ENCODE measurements at places on chromosomes 5 and 9.

GRCh38 chr5:153998010-153998409 lies 40.7 kb downstream of the FAM114A2 start:
- H3K27me3 ChIP-seq: no peaks in the 10 kb centered on the region
- H3K4me3 ChIP-seq: no peak overlapping the region
- peaks cover 71% of the 10 kb centered on the region for H3K36me3 ChIP-seq
- H3K4me1 ChIP-seq: no peaks in the 10 kb centered on the region

DNA sequence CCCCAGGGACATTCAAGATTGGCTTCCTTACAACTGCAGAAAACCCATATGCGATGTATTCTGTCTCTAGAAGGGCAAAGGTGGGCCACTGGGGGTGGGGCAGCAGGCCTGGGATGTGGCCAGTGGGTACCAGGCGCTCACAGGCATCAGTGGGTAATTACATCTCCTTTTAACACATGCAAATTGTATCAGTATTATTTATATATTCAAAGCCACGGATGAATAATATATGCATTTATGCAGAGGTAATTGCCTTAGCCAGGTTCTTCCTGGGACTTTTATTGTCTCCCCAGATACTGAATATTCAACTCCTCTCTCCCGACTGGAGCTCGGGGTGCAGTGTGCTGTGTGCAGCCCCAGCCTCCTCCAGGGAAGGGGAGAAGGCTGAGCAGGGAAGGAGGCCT lies 109.4 kb upstream of the MVB12B start:
- no peaks in the 10 kb centered on the region for H3K4me1 ChIP-seq
- ATAC-seq: no peak
- H3K4me3 ChIP-seq: no peak overlapping the region
- H3K27me3 ChIP-seq: peaks cover 60% of the 10 kb centered on the region
- no peak overlapping the region for H3K27ac ChIP-seq
- no peaks in the 10 kb centered on the region for H3K36me3 ChIP-seq

GRCh38 chr9:19087106-19088000 lies 15.4 kb downstream of the HAUS6 start:
- no peaks in the 10 kb centered on the region for H3K4me1 ChIP-seq
- H3K27me3 ChIP-seq: no peaks in the 10 kb centered on the region
- ATAC-seq: no peak
- H3K36me3 ChIP-seq: peaks cover 28% of the 10 kb centered on the region
- H3K4me3 ChIP-seq: no peak overlapping the region

- peaks cover 82% of the 10 kb centered on the region for H3K27me3 ChIP-seq
- peaks cover 11% of the 10 kb centered on the region for H3K4me1 ChIP-seq
- peaks cover 6% of the 10 kb centered on the region for H3K36me3 ChIP-seq
- ATAC-seq: no peak
- H3K4me3 ChIP-seq: no peak overlapping the region
These were observed 3.2 kb upstream of the TNC start for GRCh38 chr9:115121181-115121580.

DNA sequence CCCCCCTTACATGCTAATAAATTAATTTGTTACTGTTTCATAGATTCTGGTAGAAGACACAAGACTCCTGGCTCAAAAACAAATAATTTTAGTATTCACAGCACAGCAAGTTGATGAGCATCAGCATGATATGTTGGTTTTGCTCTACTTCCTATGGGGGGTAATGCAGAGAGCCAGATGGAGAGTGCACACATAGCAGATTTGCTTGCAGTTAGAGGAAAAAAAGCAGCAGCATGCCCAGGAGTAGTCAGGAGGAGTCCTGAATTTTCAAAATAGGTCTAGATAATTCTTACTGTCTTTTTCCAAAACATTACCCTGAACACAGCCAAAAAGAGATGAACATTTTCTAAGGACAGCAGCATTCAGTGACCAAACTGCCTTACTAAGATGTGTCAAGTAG lies 261.3 kb downstream of the COX7C start:
- no peaks in the 10 kb centered on the region for H3K4me1 ChIP-seq
- no peak overlapping the region for H3K27ac ChIP-seq
- no peak for ATAC-seq

DNA sequence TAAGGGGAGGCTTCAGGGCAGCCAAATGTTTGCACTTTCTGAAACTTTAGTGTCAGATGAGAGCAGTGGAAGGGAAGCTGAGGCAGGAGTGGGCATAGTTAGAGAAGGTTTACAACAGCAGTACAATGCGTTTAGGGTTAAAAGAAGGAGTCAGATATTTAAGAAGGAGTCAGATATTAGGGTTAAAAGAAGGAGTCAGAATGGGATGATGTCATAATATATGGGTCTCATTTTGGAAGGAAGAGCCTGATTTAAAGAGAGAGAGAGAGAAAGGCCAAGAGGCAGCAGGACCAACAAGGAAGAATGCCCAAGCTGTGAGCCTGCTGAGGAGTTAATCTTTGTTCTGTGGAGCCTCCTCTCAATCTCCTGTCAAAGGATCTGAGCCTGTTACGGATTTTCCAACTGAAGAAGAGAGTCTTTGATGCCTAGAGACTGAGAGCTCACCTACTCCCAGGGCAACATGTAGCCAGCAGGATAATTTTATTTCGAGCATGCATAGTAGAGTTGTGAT lies 9.5 kb downstream of the ISL1 start:
- no peak overlapping the region for H3K4me3 ChIP-seq
- no peaks in the 10 kb centered on the region for H3K4me1 ChIP-seq
- ATAC-seq: no peak
- H3K27ac ChIP-seq: no peak overlapping the region
- H3K36me3 ChIP-seq: no peaks in the 10 kb centered on the region
- H3K27me3 ChIP-seq: peaks cover 49% of the 10 kb centered on the region

DNA sequence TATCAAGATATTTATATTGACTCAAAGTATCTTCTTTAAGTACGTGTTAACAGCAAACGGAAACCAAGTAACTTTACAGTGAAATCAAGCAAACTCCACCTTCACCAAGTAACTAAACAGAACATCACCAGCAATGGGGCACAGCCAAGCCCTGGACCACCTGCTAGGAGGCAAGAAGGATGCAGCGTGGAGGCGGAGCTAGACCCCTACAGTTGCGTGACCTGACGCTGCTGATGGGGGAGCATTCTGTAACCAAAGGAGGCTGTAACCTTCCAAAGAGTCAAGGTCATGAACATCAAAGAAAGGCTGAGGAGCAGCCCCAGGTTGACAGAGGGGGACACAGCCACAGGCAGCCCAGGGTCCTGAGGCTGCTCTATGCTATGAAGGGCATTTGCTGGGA lies 6.1 kb downstream of the VAV2 start:
- no peak overlapping the region for H3K4me3 ChIP-seq
- H3K36me3 ChIP-seq: peaks cover 32% of the 10 kb centered on the region
- H3K27me3 ChIP-seq: no peaks in the 10 kb centered on the region
- peak overlapping the region; percentile 34 for H3K27ac ChIP-seq
- H3K4me1 ChIP-seq: peaks cover 89% of the 10 kb centered on the region
- no peak for ATAC-seq

DNA sequence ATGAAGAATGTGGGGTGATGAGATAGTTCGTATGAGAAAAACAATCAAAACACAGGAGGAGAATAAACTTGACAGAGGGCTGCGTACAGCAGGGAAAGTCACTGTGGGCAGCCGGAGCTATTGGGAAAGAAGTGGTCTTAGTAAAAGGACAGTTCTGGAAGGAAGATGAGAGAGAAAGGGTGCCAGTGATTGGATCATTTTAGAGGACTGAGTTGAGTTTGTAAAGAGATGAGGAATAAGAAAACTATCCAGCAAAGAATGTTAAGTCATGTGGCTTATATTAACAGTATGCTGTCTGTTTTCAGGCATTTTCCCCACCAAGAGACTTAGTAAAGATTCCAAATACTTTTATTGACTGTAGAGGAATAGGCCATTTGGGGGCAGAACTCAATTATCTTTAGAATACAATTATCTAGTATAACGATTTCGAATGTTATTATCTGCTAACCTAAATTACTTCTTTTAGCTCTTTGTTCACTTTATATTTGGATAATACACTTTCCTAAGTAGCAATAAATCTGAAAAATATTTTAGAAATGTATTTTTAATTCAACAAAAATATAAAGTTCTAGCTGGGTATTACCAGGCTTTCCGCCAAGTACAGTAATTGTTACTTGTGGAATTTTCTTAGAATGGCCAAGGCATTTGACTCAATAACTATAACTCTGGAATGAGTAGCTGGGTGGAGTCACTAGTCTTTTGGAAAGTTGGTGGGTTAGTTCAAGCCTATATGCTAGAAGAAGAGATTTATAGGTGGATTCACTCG lies 15.5 kb upstream of the LOX start:
- H3K4me3 ChIP-seq: no peak overlapping the region
- ATAC-seq: no peak
- no peaks in the 10 kb centered on the region for H3K36me3 ChIP-seq

DNA sequence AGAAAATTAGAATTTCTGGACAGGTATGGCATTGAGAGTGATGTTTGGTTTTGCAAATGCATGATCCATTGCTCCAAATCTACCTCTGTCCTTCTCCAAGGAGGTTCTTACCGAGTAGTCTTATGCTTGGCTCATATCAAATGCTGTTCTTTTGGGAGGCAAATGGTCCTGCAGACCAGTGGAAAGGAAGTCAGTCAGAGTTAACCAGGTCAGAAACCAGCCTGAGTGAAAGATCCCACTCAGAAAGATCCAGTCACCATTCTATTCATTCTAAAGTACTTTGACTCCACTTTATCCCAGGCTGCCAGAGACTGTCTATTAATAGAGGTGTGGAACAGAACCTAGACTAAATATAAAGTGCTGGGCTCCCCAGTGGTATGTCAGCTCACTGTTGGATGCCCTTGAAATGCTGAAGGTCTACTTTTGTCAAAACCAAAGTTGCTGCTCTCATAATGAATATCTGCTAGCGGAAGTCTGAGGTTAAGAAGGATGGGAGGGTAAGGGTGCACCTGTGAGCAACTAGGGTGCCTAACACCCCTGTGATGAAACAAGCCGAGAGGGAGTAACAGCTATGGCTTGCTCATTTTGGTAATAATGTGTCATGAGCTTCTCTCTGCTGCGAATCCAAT lies 302.2 kb downstream of the ZNF608 start:
- no peak overlapping the region for H3K4me3 ChIP-seq
- H3K4me1 ChIP-seq: peaks cover 17% of the 10 kb centered on the region
- no peaks in the 10 kb centered on the region for H3K36me3 ChIP-seq
- peak; percentile 99 for ATAC-seq
- H3K27ac ChIP-seq: no peak overlapping the region

DNA sequence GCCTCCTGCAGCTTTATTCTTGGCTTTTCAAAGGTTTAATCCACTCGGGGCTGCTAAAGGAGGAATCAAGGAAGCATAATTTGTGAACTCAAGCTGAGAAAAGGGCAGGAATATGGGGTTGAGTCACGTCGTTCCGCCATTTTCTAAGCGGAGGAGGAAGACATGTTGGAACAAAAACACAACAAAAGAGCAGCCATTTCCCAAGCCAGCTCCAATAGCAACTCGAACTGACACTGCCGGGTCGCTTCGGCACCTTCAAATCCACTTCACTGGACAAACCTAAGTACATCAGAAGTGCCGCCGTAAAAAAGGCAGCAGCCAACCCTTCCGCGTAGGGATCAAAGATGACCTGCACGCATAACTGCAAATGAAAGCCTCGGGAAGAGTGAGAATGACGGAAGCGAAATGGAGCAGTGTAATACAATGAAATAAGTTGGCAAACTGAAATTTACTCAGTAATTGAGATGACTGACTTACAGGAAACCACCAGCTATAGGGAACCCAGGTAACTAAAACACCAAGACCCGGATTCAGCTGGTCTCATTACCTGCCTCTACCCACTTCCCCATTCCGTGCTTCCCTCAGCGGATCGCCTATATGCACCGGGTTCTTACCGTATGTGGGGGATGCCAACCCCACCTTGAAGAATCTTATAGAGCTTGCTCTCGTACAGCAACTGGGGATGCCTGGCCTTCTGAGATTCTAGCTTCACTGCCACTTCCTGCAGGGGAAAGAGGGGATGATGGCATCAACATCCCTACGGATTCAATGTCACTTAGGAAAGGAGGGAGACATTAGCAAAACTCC lies 1.6 kb downstream of the CSNK1A1 start:
- H3K36me3 ChIP-seq: peaks cover 39% of the 10 kb centered on the region
- peak overlapping the region; percentile 99 for H3K4me3 ChIP-seq
- peak overlapping the region; percentile 100 for H3K27ac ChIP-seq
- no peaks in the 10 kb centered on the region for H3K27me3 ChIP-seq
- ATAC-seq: peak; percentile 69

DNA sequence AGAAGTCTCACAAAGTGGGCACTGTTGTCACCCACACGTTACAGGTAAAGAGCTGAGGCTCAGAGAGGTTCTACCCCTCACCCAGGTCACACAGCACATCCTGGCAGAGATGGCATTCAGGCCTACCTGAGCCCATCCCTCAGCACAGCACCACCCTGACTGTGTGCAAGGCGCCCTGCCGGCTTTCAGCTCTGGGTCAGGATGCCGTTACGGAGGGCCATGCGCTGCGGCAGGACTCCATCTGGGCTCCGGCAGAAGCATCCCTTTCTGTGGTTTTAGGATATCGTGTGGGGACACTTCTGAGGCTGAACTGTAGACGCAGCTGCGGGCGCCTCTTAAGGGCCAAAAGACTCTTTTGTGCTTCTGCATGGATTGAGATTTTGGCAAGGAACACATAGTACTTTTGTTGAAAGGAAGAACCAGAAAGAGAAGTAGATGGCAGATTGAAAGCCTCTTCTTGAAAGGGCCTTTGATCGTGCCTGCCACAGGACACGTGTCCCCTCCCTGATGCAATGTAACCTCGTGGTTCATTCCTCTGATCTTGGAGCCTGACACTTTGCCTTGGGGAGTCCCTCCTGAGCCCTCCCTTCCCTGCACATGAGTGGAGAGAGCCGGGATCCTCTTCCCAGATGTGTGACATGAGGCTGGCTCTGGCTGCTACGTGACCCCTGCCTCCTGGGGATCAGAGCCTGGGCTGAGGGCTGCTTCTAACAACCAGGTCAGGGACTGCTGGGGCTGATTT lies 31.3 kb downstream of the USP20 start:
- peaks cover 23% of the 10 kb centered on the region for H3K4me1 ChIP-seq
- peak overlapping the region; percentile 48 for H3K27ac ChIP-seq
- H3K27me3 ChIP-seq: no peaks in the 10 kb centered on the region
- peaks cover 59% of the 10 kb centered on the region for H3K36me3 ChIP-seq
- ATAC-seq: no peak
